ENCODE measurements at places on chromosomes 3 and 15.

GRCh38 chr3:13728487-13728886, 151.4 kb downstream of the WNT7A start:
- no peak for DNase-seq

DNA sequence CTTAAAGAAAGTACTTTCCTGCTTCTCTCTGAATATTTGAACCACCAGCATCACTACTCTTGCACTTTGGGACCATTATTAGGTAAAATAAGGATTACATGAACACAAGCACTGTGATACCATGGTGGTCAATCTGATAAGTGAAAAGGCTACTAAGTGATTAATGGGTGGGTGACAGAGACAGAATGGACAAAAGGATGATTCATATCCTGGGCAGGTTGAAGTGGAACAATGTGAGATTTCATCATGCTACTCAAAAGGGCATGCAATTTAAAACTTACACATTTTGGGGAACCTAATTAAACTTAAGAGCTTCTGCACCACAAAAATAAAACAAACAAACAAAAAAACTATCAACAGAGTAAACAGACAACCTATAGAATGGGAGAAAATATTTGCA, 172.0 kb upstream of the CD96 start:
- DNase-seq = peak; percentile 54

- no peak for DNase-seq
Measured at GRCh38 chr15:49412797-49413196, 10.2 kb upstream of the FGF7 start.

DNA sequence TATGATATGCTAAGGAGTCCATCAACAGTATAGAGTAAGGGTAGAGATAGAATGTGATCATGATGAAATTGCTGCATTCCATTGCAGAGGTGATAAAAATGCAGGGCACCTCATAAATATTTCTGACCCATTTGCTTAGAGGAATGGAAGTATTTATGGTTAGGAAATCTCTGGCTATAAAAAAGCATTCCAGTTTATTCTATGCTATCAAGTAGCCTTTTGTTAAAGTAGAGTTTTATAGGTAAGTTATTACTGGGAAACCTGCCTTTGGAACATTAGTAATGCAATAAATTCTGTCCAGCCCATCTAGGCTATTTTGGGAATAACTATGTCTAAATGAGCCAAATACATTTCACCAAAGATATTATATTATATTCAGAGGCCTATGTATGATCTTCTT, 19.8 kb upstream of the STRIT1 start:
- no peak for DNase-seq

DNA sequence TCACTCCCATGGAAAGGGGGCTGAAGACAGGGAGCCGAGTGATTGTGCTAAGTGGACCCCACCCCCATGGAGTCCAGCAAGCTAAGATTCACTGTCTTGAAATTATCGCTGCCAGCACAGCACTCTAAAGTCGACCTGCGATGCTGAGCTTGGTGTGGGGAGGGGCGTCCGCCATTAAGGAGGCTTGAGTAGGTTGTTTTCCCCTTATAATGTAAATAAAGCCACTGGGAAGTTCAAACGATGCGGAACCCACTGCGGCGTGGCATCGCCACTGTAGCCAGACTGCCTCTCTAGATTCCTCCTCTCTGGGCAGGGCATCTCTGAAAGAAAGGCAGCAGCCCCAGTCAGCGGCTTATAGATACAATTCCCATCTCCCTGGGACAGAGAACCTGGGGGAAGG, 10.9 kb upstream of the SRGAP3 start:
- no peak for DNase-seq

GRCh38 chr3:101414121-101414520, 93.7 kb upstream of the IMPG2 start:
- no peak for DNase-seq

DNA sequence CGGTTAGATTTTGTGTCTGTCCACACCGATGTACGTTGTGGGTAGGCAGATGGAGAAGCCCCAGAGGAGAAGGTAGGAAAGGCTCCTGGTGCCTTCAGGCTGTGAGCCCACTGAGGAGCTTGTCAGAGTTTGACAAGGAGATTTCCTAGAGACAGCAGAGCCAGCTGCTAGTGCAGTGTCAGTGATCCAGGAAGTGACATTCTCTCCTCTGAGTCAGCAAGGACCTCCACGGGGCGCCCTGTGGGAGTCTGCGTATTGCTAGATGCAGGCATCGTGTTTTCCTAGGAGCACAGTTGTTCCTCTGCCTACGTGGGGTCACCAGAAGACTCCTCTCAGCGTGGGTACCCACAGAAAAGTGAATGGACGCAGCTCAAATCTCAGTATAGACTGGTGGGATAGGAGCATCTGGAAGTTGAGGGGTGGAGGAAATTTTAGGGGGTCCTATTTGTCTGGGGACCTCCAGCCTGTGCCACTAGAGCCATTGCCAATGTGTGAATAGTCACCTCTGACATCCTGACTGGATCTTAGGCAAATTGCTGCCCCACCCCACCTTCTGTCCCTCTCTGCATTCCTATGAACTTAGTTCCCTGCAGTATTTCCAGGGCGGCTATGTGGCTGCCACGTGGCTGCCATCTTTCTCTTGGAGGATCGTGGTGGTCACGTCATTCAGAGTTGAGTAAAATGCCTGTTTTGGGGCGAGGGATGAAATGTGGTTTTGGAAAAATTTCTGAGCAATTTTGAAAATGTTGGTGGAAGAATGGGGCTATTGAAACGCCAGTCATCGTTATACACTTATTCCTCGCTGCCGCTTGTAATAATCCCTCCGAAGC, 84.8 kb upstream of the KLHL25 start:
- DNase-seq = no peak

DNA sequence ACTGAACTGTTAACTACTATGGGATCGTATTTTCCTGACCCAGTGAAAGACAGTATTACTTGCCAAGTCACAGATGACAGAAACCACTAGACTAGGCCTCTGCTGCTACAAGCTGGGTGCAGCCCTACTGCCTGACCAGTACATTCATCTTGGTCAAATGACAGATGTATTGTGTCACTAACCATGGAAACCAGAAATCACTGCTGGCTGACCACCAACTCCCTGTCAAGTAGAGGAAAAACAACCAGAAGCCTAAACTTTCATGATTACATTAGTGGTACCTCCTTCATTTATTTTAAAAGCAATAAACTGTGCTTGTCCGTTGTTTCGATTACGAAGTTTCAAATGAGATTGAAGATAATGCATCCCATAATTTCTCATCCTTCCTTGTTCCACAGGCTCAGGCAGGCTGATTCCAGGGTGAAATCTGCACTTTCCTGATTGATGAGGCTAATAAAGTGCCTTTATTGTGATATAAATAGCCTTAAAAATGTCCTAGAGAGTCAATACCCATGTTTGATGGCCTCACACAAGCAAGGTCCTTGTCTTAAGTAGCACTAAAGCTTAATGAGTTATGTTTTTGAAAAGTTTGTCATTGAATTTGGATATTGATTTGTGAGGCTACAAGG, 309.7 kb downstream of the LSAMP start:
- no peak for DNase-seq

GRCh38 chr3:150077581-150078247, 107.0 kb upstream of the PFN2 start:
- peak; percentile 44 for DNase-seq

GRCh38 chr15:26686547-26687187, 86.2 kb downstream of the GABRB3 start:
- no peak for DNase-seq

DNA sequence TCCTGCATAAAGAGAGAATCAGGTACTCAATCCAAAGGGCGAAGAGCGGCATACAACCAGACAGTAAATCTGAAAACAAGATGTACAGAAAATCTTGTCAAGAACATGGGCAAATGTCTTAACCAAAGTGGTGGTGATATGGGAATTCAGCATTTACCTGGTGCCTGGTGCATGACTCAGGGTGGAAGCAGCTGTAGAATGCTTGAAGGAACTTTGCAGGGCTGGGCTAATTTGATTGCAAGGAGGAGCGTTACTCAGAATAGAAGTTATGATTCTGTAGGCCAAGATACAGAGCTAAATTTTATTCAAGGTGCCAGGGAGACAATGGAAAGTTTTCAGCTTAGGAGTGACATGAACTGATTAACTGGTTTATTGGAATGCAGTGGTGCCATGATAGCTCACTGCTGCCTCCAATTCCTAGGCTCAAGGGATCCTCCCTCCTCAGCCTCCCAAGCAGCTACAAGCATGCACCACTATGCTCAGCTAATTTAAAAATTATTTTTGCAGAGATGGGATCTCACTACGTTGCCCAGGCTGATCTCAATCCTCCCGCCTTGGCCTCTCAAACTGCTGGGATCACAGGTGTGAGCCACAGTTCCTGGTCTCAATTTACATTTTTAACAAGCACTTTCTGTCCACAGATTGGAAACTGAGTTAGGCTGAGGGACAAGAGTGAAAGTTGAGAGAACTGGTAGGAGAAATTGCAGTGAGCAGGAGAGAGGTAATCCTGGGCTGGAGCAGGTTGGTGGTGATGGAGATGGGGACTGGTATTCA, 91.5 kb upstream of the TBC1D5 start:
- peak; percentile 77 for DNase-seq

GRCh38 chr3:53318522-53318921, 28.8 kb downstream of the DCP1A start:
- no peak for DNase-seq

DNA sequence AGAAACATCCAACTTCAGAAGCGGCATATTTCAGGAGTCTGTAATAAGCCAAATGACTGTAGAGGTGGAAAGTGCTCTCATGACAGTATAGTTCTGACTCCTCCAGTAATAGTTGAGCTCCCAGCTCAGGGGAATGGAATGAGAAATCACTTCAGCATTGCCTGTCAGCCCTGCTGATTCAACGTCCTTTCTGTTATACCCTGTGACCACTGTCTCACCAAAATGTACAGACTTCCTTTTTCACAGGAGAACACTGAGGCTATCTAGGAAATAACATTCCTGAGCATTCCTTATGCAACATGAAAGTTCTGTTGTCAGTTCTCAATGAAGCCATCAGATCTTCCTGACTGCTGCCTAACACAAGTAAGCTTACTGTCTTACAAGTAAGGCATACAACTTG, 284.5 kb upstream of the MME start:
- peak; percentile 94 for DNase-seq

GRCh38 chr3:53109190-53109589, 21.0 kb downstream of the RFT1 start:
- DNase-seq = peak; percentile 97

- DNase-seq = no peak
Measured at GRCh38 chr3:101163554-101163953, 156.8 kb downstream of the IMPG2 start.

- DNase-seq = no peak
Measured at GRCh38 chr3:75232216-75232615, 431.9 kb upstream of the FRG2C start.

DNA sequence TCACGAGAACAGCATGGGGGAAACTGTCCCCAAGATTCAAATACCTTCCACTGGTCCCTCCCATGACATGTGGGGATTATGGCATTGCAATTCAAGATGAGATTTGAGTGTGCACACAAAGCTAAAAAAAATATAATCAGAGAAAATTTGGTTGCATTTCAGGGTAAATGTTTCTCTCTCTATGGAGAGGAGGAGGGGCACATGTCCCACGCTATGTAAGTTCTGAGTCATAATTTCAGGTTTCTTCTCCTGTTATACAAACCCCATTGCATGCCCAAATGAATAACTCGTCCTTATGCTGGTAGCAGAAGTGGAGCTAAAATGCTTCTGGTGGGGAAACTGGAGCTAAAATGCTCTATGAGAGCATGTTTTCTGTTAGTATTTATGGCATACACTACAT, 209.7 kb upstream of the DCBLD2 start:
- DNase-seq = peak; percentile 56

GRCh38 chr3:123399653-123400052, 49.2 kb downstream of the ADCY5 start:
- no peak for DNase-seq

- no peak for DNase-seq
Measured at GRCh38 chr15:75573648-75574384, 5.3 kb downstream of the PTPN9 start.

DNA sequence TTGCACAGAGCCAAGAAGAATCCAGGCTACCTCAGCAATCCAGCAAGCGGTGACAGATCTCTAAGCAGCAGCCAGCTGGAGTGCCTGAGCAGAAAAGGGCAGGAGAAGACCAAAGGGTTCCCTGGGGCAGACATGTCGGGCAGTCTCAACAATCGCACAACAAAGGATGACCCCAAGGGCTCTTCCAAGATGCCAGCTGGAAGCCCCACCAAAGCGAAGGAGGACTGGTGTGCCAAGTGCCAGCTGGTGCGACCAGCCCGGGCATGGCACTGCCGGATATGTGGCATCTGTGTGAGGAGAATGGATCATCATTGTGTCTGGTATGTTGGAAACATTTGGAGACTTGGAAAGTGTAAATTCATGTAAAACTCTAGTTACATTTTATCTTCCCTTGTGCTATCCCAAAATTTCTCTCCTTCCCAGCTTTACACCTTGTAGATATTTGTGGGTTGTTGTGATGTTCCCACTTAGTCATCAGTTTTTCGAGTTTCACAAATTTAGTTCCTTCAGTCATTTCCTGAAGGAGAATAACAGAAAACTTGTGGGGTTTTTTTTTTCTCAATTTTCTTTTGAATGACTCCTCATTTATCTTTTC, 6.4 kb downstream of the ZDHHC23 start:
- DNase-seq = no peak

- DNase-seq = no peak
Measured at GRCh38 chr15:52566889-52567288, 1.9 kb downstream of the ARPP19 start.
